Skin of body (tissue), 3 donors: ENCODE measurements at places on chromosomes 16 and 17. TPM values are rescaled to one million over a fixed set of nuclear protein-coding genes. Genes with fewer than 3 reads are reported as not detected.

RFNG gene
- 19.3 TPM for total RNA-seq

DNA sequence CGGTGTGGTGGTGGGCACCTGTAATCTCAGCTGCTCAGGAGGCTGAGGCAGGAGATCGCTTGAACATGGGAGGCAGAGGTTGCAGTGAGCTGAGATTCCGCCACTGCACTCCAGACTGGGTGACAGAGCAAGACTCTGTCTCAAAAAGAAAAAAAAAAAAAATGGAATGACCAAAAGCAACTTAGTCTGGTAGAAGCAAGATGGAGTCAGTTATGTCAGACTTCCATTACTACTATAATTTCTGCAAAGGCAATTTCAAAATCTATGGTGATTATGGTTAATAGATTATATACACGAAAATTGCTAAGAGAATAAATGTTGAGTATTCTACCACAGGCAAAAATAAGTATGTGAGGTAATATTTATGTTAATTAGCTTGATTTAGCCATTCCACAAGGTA lies 32.3 kb downstream of the NOL11 start:
- no peak for DNase-seq

GRCh38 chr17:17254036-17254435 lies 17.1 kb upstream of the FLCN start:
- no peak for DNase-seq

OR1A1 gene
- total RNA-seq, result not detected

AGRP gene
- not detected for total RNA-seq

DNA sequence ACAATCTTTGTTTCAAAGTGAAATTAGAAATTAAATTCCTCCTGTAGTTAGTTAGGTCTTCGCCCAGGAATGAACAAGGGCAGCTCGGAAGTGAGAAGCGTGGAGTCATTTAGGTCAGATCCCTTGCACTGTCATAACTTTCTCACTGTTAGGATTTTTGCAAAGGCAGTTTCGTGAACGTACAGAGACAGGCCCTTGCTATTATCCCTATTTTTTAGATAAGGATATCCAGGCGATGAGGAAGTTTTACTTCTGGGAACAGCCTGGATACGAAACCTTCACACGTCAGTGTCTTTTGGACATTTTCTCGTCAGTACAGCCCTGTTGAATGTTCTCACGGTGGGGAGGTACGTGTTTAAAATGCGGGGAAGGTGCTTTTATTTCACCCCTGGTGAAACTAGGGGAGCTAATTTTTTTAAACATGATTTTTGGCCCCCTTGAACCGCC lies 318 bp upstream of the RBL2 start:
- DNase-seq, result peak; percentile 59

SUZ12 gene
- total RNA-seq, result 30.9 TPM

- no peak for DNase-seq
Observed at GRCh38 chr16:31696968-31697743, 169.5 kb downstream of the AHSP start.

DNA sequence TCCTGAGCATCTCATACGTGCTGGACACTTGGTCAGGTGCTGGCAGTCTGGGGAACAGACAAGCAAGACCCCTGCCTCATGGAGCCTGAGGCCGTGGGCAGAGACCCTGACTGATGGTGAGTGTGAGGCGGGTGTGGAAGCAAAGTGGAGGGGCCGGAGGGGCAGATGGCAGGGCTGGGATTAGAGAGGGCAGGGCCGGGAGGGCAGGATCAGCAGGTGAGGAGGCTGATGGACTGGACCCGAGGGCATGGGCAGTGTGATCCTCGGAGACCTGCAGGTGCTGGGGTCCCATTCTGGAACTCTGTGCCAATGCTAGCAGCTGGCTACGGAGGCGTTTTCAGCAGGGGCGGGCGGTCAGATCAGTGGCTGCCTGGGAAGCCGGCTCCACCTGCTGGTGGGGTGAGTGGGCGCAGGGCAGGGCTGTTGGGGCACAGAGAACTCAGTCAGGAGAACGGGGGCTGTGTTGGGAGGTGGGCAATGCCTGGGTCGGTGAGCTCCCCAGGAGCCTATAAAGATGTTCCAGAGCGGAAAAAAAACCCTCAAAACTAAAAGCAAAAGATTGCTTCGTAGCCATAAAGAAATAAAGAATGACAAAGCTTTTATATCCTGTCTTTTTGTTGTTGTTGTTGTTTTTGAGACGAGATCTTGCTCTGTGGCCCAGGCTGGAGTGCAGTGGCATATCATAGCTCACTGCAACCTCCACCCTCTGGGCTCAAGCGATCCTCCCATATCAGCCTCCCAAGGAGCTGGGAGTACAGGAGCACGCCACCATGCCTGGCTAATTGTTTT lies 8.9 kb upstream of the C16orf74 start:
- no peak for DNase-seq

DNA sequence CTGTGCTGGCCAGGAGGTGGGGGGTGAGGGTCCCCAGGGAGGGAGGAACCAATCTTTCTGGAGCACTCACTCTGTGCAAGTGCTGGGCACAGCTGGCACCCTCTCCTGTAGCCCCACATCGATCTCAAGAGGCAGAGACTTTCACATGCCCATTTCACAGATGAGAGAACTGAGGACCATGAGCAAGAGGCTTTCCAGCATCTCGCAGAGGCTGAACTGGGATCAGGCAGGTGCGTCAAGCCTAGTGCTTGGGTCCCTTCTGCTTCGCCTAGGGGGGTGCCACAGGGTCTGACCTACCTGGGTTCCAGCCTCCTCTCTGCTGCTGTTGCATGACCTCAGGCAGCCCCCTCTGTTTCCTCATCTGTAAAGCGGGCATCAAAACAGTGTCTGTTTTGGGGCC lies 1.3 kb upstream of the WFDC1 start:
- DNase-seq, result no peak

GRCh38 chr16:80081846-80082245 lies 458.9 kb upstream of the DYNLRB2 start:
- DNase-seq, result no peak

- no peak for DNase-seq
Observed at GRCh38 chr17:46072998-46073397, 73.9 kb downstream of the STH start.

NOXO1 gene
- total RNA-seq, result 0.39 TPM

GRCh38 chr17:62724398-62725146 lies 83.5 kb downstream of the MARCHF10 start:
- no peak for DNase-seq

DNA sequence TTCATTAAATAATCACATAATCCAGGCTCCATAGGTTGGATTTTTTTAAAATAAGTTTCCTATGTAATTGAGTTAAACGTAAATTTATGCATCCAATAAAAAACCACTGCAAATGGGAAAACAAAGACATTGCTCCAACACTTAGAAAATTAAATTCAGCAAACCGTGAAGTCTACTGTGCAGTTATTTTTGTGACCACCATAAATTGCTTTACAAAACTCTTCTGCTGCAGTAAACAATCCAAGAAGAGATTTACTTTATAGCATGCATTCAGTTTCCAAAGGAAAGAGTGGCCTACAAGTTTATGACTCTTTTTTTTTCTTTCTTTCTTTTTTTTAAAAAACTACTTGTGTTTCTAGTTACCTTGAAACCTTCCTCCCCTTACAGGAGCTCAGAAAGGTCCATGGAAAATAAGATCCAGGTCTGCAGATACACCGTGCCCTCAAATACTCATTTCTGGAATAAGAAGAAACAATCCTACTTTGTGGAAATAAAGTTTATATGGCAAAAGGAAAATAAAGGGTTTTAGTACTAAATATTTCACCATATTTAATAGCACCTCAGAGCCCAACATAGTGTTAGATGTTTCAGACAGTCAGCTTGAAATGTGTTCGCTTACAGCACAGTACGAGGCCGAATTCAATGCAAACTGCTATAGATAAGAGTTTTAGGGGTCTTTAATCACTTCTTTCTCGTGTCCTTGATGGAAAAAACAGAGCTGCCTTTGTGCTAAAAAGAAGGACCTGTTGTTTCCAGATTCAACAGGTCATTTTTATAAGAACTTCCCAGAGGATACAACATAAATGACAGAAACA lies 3.2 kb downstream of the HS3ST3A1 start:
- no peak for DNase-seq

DNA sequence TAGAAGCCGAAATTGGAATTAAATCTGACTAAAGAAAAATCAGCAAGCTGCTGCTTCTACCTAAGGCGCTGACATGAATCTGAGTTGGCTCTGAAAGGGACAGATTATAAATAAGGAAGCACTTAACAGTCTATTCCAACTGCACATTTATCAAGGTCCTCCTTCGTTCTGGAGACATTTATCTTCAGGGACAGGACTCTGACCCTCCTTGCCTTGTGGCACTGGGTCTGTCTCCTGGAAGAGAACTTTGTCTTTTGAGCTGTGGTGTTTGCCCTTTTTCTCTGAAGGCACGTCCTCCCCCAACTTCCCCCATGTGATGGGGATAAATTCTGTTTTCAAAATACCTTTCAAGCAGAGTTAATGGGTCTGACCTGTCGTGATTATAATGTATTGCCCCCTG lies 47.0 kb upstream of the MARCHF10 start:
- DNase-seq, result no peak

ASGR1 gene
- 3.7 TPM for total RNA-seq

KRT33A gene
- total RNA-seq, result 22.0 TPM

DNA sequence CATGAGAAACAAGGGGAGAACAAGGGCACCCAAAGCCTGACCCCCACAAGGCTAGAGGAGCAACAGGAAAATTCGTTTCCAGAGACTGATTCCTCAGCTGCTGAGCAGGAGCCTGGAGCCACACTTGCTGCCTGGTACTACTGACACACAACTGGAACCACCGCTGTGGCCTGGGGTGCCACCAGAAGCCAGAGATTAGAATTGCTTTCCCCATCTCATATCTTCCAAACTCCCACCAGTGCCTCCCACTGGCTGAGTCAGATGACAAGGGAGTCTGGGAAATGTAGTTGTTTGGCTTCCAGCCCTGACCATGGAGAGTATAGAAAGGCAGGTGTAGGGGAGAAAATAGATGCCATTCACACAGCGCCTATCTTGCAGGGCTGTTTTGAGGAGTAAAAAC lies 4.1 kb upstream of the TMEM11 start:
- DNase-seq, result no peak

SULT1A4 gene
- 2.1 TPM for total RNA-seq

- DNase-seq, result no peak
Observed at GRCh38 chr16:47142486-47142820, 1.3 kb downstream of the NETO2 start.

NPIPB9 gene
- total RNA-seq, result 6.3 TPM

GRCh38 chr16:27285676-27286196 lies 17.2 kb upstream of the NSMCE1 start:
- no peak for DNase-seq

- no peak for DNase-seq
Observed at GRCh38 chr16:28326881-28327610, 34.7 kb downstream of the SBK1 start.

TMEM106A gene
- total RNA-seq, result 5.0 TPM

GRCh38 chr17:7789131-7789530 lies 44.9 kb upstream of the KDM6B start:
- DNase-seq, result no peak

- DNase-seq, result no peak
Observed at GRCh38 chr16:2001456-2002355, 7.9 kb downstream of the ZNF598 start.

BRICD5 gene
- total RNA-seq, result 2.7 TPM

BCO1 gene
- not detected for total RNA-seq

GRCh38 chr16:71882505-71883167 lies 1.3 kb downstream of the ZNF821 start:
- DNase-seq, result peak; percentile 51

CSH1 gene
- not detected for total RNA-seq

SDF2 gene
- 35.2 TPM for total RNA-seq

GRCh38 chr17:50270435-50271362 lies 3.6 kb upstream of the TMEM92 start:
- DNase-seq, result peak; percentile 71

MEIOB gene
- 0.39 TPM for total RNA-seq

DNA sequence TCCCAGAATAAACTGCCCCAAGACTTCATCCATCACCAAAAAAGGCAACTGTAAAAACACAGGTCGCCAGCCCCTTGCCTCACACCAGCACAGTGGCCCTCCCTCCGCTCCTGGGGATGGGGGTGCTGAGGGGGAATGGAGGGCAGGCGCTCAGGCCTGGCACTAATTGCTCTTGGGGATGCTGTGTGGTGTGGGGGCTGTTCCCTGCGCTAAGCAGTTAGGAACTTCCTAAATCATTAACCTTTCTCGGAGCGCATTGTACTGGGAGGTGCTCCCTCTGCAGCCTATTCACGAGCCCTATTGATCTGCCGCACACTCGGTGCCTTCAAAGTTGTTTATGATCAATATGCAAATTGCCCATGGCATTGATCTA lies 199.9 kb downstream of the ZFHX3 start:
- DNase-seq, result no peak

RANGRF gene
- 6.3 TPM for total RNA-seq

RPL26 gene
- 2,559 TPM for total RNA-seq

GRCh38 chr16:84502075-84502474 lies 2.4 kb downstream of the MEAK7 start:
- DNase-seq, result no peak

- no peak for DNase-seq
Observed at GRCh38 chr17:3531266-3532101, 26.1 kb downstream of the TRPV3 start.

CYBA gene
- 77.4 TPM for total RNA-seq

GRCh38 chr17:52024300-52024870 lies 134.1 kb downstream of the CA10 start:
- DNase-seq, result no peak

SLC6A2 gene
- total RNA-seq, result 4.1 TPM

DNA sequence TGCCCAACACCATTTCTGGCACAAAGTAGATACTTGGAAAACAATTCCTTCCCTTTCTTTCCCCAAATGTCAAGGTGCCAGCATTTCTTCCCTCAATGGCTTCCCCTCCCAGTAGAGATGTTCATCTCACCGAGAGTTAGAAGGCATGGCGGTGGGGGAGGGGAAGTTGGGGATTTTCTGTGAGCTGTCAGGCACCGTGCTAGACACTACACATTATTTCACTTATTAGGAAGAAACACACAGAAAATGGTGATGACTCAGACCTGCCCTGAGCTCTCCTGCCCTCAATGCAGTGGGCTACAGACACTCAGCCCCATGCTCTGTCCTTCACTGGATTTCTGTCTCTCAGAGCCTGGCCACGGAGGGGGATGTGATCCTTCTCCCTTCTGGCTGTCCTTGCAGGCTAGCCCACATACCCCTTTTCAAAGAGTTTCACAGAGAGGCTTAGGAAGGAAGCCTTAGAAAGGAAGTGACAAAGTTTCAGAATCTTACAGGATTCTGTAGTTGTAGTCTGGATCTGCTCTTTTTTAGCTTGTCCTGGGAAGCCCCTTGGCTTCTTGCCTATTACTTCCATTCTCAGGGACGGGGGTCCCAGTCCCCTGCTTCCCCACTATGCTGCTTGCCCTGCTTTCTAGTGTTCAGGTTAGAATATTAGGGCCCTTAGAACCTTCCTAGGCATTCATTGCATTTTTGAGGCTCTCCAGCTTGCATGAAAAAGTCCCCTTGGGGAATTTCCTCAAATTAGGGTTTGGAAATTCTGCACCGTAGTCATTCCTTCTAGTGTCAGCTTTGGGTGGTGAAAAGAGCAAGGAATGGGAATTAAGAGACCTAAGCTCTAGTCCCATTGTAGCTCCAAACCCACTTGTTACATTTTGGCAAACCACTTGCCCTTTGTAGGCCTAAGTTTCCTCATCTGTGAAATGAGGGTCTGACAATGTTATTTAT lies 12.2 kb upstream of the CCL5 start:
- no peak for DNase-seq
